ENCODE measurements at places on chromosomes 4 and X.
A peak's percentile ranks its signal among the peaks of the same experiment; 100 is the strongest.

DNA sequence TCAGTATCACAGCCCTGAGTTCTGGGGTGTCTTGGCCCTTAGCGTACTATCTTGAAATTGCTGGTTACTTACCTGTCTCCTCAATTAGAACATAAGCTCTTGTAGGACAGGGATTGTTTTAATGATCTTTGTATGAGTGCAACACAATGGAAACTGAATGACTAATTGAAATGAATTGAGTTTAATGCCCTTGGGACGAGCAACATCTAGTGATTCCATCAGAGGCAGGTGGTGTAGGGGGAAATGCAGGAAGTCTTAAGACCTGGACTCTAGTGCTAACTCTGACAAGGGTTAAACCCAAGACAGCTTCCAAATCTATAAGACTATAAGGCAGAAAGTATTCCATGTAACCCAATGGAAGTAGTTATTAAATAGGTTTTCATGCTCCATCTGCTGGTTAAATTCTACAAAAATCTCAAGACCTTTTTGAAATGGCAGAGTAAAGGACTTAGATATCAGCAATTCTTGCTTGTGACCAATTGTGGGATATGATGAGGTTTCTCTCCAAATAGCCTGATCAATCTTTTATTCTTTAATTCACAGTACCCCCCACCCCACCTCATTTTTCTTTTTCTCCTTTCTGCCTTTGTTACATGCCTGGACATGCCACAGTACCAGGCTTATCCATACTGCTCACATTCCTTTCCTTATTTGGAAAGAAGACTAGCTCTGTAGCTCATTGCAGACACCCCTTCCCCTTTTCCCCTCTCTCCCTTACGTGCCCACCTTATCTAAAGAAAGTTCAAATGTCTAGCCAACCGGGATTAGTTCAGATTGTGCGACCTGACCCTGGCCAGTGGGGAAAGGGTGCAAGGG is 340.8 kb downstream of the PAPSS1 start:
- DNase-seq, result peak; percentile 6

GRCh38 chrX:35826503-35826902 is 28.4 kb downstream of the MAGEB16 start:
- no peak for DNase-seq

DNA sequence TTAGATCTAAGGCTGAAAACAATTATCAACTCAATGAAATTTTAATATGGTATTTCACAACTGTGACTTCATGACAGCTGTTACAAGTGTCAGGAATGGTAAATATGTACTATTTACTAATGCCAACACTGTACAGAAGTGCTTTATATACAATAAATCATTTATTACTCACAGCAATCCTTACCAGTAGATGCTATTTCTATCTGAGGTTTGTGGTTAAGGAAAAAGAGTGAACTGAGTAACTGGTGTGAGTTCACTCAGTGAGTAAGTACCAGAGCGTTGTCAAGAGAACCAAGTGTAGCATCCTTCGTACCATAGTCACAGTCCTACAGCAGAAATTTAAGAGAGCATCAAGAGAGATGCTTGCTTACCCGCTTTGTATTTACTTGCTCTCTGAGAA is 23.3 kb downstream of the MTHFD2L start:
- no peak for DNase-seq

DNA sequence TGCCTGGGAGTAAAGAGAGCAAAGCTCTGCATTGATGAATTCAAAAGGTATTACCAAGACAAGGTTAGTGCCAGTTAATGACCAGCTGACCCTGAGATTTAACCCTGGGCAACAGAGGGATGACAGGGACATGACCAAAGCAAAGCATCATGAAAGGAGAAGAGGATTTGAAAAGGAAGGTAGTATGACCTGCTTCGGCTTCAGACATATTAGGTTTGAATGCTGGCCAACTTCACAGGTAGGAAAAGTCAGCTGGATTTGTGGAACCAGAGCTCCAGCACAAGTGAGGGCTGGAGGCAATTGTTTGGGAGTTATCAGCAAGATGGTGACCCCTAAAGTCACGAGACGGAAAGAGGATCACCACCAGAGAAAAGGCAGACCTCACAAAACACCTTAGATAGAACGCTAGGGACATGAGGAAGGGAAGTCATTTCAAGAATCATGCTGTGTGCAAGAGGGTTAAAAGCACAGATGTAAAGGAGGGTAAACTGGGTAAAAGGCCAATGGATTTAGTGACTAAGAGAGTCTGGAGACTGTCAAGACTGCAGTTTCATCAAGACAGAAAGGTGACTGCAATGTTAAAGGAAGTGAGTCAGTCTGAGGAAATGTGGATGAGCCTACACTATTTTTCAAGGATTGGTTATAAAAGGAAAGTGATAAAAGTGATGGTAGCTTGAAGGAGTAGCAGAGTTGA is 45.6 kb downstream of the SH3RF1 start:
- no peak for DNase-seq

GRCh38 chrX:11867610-11868345 is 109.7 kb downstream of the MSL3 start:
- DNase-seq, result no peak

DNA sequence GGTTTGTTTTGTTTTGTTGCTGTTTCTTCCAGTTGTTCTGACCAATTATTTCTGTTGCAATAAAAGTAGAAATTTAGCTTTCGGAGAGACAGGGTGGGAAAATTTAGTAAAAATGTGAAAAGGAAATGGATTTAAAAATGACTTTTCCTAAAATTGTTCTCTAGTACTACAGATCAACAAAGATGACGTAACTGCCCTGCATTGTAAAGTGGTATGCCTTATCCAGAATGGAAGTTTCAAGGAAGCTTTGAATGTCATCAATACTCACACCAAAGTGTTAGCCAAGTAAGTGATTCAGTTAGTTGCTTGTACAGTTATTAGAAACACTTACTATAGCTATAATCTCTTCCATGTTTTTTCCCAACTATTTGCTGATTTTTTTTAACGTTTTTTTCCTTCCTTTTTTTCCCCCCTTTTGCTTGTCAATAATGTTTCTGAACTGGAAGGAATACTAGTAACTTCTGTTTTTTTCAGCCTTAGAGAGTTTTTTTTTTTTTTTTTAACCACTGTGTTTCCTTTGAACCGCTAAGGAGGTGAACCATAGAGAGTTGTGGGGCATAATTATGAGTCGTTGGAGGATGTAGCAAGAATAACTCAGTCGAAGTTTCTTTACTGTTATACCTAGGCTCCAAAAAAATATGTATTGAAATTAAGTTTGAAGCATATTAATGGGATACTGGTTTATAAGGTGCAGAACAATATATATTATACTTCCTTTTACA is 2.2 kb downstream of the SRP72 start:
- DNase-seq, result no peak

DNA sequence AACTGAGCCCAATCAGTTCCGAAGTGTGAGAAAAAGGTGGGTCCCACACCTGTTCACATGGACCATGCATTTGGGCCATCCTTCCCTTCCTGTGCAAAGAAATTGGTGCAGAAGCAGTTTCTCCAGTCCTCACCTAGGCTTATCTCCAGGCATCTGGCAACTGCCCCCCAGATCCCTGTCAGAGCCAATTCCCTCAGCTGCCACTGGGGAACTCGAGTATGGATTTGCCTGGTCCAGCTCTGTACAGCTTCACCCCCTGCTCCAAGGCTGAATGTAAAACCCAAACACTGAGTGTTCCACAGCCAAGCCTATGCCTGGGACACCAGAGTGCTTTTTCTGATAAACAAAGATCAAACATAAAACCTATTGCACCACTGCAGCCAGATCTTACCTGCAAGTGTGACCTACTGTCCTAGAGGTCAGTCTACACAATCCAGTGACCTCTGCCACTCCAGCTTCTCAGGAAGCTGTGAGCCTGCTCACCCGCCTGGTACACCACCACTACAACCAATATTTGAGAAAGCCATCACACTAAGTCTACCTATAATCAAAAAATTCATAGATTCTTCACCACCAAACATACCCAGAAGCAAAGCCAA is 136.4 kb downstream of the STPG2 start:
- no peak for DNase-seq

DNA sequence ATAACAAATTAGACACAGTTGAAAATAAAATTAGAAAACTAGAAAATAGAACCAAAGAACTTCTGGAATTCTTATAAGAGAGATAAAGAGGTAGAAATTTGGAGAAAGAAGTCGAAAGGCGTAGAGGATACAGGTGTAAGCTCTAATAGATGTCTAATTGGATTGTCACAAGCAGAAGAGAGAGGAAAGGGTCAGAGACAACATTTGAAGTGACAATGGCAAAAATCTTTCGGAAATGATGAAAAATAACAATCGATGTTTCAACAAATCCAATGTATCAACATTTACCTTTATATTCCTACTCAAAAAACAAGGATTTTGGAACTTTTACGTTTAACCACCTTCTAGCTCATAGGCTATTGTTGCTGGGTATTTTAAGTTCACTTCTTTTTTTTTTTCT is 3.8 kb downstream of the CXCL8 start:
- DNase-seq, result no peak

DNA sequence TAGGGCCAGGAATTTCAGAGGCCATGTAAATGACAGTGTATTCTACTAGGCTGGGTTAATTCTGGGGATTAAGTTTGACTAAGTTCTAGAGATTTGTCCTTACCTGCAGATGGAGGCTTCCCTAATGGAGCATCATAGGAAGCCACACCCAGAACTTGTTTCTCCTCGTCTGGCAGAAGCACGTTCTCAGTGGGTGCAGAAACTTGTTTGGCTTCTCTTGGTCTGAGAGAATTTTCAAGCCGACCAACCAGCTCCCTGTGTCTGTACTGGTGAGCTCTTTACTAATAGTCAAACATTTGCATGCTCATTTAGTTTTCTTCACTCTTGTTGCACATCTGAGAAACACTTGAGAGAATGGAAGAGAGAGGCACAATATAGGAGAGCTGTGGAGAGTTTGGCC is 907 bp upstream of the ATP10D start:
- no peak for DNase-seq

- no peak for DNase-seq
These were observed 59.2 kb downstream of the PTPN13 start for GRCh38 chr4:86653237-86653865.

DNA sequence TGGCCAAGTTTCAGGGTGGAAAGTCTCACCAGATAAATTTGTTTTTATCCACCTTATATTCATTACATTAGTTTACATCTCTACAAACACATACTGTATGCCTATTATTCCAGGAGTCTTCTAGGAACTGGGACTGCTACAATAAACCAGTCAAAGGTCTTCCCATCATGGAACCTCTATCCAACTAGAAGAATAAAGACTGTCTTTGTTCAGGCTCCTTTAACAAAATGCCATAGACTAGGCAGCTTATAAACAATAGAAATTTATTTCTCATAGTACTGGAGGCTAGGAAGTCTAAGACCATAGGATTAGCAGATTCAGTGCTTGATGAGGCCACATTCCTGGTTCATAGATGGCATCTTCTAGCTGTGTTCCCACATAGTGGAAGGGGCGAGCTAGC is 61.6 kb downstream of the PACRGL start:
- DNase-seq, result no peak

- no peak for DNase-seq
These were observed 5.4 kb upstream of the ACSL1 start for GRCh38 chr4:184831153-184831552.

DNA sequence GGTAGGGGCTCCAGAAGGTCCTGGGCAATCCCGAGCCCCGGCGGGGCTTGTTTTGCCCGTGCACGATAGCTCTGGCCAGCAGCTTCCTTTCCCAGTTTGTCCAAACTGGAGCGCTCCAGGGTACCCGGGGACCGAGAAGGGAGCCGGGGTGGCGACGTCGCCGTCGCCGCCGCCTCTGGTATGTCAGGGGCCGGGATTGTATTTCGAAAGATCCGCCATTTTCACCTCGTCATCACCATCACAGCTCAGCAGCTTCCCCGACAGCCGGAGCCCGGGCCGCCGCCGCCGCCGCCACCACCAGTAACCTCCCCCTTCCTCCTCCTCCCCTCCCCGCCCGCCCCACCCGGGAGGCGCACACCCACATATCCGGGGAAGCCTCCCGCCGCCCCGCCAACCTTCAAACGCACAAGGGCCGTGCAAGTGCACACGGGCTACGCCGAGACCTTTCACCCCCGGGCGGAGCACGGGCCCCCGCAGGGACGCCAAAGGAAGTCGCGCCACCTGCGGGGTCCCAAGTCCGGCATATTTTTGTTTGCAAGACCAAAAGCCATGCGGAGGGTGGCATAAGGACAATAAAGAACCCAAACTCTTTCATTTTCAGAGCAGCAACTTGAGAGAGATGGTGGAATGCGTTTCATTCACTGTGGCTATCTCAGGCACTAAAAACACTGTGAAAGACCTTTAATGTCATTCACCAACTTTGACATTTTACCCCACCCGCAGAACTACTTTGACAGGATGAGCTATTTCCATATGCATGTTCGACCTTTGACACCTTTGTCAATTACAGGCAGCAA is at the start of gene LIN54:
LIN54 (minus strand) TSS at position 302 of the 797 bp plus-strand sequence. CDS start 25,979 bp downstream, outside the sequence.
- DNase-seq, result peak; percentile 42

DNA sequence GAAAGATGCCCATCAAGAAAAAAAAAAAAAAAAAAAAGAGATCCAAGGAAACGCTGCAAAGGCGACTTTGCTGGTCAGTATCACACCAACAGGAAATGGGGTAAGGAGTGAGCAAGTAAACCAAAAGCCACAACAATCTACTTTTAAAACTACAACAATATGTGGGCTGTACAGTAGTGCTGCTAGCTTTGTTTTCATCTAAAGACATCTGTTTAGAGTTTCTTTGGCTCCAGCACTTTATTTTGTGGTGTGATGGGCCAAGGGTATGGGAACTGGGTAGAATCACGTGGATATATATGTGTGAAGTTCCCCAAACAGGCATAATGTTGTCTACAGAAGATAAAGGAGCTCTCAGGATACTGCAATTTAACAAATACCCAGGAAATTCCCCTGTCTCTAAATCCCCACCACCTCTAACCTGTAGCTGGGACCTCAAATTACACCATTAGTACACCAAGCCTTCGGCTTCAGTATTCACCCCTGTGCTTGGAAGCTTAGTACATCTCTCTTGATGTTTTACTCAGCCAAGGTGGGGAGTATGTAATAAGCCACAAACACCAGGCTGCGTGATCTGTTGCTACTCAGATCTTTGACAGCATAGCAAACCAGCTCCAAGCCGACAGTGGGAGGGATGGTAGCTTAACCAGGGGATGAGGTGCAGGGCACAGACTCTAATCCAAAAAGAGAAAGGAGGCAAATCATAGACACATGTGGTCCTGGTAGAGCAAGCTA is 207.9 kb downstream of the HS6ST2 start:
- DNase-seq, result no peak

DNA sequence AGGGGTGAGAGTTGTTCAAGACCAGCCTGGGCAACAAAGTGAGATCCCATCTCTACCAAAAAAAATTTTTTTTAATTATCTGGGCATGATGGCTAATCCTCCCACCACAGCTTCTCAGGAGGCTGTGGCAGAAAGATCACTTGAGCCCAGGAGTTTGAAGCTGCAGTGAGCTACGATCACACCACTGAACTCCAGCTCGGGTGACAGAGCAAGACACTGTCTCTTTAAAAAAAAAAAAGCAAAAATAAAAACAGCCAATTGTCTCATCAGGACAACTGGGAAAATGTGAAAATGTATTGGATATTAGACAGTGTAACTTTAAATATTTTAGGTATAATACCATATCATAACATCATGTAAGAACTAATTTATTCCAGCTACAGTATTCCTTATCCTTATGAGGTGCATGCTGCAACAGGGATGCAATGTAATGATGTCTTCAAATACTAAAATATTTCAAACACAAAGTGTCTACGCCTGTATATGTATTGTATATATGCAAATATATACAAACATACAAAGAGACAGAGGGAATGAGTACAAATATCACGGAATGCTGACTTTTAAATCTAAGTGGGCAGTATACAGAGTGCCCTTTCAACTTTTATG is 17.2 kb downstream of the FAM13A start:
- no peak for DNase-seq
